ENCODE measurements at places on chromosomes 5 and 9.
A peak's percentile ranks its signal among the peaks of the same experiment; 100 is the strongest.

DNA sequence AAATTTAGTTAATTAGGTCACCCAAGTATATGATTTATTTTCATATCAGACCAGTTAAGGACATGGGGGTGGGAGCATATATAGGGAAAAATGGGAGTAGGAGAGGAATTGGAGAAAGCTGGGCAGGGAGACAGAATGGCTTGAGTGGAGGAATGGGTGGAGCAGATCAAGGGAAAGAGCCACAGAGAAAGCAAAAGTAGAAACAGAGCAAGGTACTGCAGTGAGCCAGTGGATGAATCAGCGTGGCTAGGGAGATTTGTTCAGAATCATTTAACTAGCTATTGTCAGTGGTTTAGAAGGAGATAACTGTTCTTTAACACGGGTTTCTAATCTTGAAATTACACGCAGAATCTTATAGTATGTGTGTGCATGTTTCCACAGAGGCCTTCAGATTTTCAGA, 37.4 kb downstream of the SNX24 start:
- DNase-seq: peak; percentile 58

GRCh38 chr9:115080242-115080641, 37.7 kb downstream of the TNC start:
- DNase-seq: no peak

DNA sequence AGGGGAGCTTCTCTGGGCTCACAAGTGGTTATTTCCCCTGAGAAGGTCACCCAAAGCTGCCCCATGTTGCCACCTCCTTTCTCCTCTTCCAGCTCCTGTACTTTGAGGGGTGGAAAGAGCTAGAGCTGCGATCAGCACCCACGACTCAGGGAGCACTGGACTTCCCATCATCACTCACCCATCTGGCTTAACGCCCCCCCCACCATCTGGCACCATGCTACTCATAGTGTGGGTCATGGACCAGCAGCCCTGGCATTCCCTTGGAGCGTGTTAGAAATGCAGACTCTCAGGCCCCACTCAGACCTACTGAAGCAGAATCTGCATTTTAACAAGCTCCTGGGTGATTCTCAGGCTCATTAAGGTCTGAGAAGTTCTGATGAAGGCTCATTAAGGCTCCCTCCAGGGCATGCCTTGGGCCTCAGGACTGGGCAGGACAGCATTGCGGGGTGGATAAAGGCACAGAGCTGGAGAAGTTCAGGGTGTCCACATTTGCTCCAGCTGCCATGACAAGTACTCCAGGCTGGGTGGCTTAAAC, 67.3 kb downstream of the GALNT12 start:
- DNase-seq: no peak

GRCh38 chr5:137705106-137705505, 30.8 kb downstream of the KLHL3 start:
- peak; percentile 23 for DNase-seq

- DNase-seq: no peak
These were observed 532.2 kb downstream of the ACTL7B start for GRCh38 chr9:108323615-108324014.

DNA sequence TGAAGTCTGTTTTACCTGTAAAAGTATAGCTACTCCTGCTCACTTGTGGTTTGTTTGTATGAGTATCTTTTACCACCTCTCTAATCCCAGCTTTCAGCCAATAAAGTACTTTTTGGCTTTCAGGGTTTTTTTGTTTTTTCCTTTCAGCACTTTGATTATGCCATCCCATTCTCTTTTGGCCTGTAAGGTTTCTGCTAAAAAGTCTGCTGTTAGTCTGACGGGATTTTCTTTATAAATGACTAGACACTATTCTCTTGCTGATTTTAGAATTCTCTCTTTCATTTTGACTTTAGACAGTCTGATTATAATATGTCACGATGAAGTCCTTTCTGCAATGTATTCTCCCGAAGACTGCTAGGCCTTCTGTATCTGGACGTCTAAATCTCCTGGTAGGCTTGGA, 37.2 kb downstream of the TEX10 start:
- no peak for DNase-seq

DNA sequence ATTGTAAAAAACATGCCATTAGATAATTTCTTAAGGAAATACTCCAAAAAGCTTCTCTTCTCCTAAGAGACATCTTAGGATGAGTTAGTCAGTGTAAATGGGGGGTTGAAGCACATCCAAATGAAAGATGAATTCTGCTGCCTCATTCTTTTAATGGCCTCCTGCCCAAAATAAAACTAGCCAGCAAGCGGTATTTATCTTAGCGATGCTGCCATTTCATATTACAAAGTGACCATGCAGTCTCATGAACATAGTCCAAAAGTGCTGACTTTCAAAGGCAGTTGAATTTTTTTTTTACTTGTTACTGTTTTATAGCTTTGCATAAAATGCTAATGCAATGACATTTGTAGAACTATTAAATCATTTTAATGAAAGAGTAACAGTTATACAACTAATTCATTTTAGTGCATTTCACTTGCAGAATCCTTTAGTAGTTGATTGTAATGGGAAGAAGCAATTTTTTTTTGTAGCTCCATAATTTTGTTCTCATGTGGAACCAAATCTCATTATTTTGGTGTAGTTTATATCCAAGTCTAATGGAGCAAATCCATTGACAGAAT, 151.5 kb downstream of the CAVIN4 start:
- DNase-seq: no peak

DNA sequence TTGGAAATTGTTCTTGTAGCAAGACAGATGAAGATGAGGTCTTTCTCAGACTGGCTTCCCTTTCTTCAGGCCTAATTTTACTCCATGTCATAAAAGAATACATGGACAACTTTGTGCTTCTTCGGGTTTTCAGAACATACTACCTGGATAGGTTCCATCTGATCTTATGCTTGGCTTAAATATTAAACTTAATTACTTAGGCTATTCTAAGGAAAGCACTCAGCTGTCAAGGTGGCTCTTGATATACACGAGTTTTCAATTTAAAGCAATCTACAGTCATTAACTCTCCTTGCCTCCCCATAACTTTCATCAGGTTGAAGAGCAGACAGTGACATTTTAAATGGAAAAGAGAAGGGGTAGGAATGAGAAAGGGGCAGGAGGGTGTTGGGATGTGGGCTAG, 9.5 kb upstream of the PPP3R2 start:
- DNase-seq: no peak

DNA sequence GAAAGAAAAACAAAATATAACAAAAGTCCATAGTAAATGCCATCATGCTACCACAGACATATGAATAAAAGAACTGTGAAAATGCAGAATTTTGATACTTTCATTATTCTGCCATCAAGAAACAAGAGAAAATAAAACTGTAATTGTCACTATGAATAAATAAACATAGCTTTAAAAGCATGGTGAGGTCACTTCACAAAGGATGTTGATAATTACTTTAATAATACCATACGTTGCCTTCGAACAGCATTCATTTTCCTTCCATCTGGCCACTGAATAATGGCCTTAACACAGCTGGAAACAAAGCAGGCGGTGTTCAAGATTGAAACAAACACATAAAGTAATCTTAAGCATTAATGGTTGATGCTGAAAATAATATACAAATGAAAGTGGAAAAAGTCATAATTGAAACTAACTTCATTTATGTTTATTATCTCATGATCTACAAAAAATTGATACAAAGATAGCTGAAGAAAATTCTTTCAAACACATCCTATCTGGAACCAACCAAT, 102.0 kb downstream of the AGTPBP1 start:
- DNase-seq: no peak

All from adipocyte (in vitro differentiated cells).